MCF 10A (cell line): ENCODE measurements at places on chromosomes 7 and 10. TPM values are rescaled to one million over a fixed set of nuclear protein-coding genes. Genes with fewer than 3 reads are reported as not detected.

EIF5AL1 gene
- total RNA-seq, result 0.42 and 0.54 TPM in 2 replicates

INA gene
- not detected in 2 replicates for total RNA-seq

DNA sequence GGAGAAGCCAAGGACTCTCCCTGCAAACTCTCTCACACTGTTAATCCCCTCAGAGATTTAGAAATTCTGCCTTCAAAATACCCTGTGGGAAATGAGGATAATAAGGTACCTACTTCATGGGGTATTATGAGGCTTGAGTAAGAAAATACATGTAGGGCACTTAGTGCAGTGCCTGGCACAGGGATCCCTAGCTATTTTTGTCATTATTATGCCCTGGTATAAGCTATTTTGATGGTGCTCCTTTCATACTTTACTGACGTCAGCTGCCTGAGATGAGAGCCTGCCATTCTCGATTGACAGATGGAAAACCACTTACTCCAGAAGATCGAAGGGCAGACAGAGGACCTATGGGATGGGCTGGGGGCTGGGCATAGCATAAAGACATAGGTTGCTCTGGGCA, 30.1 kb downstream of the MKX start:
- no peaks in the 10 kb centered on the region for H3K36me3 ChIP-seq
- no peaks in the 10 kb centered on the region for H3K4me1 ChIP-seq
- H3K27me3 ChIP-seq, result no peaks in the 10 kb centered on the region
- no peak overlapping the region for H3K4me3 ChIP-seq
- no peak for DNase-seq
- H3K27ac ChIP-seq, result no peak overlapping the region

- peak overlapping the region; percentile 97 for H3K27ac ChIP-seq
- H3K4me3 ChIP-seq, result peak overlapping the region; percentile 84
These were observed 817 bp downstream of the MLLT10 start for GRCh38 chr10:21534604-21535493.

KCNMA1 gene
- total RNA-seq, result 7.5 and 16.4 TPM in 2 replicates

GRCh38 chr7:70354409-70355169, 756.3 kb downstream of the AUTS2 start:
- H3K4me1 ChIP-seq, result no peaks in the 10 kb centered on the region
- H3K27me3 ChIP-seq, result no peaks in the 10 kb centered on the region
- H3K4me3 ChIP-seq, result no peak overlapping the region

- H3K4me1 ChIP-seq, result no peaks in the 10 kb centered on the region
- no peak for DNase-seq
- no peaks in the 10 kb centered on the region for H3K27me3 ChIP-seq
- H3K4me3 ChIP-seq, result no peak overlapping the region
- no peak overlapping the region for H3K27ac ChIP-seq
- no peaks in the 10 kb centered on the region for H3K36me3 ChIP-seq
These were observed 69.6 kb upstream of the CSTF2T start for GRCh38 chr10:51768886-51769465.

DNA sequence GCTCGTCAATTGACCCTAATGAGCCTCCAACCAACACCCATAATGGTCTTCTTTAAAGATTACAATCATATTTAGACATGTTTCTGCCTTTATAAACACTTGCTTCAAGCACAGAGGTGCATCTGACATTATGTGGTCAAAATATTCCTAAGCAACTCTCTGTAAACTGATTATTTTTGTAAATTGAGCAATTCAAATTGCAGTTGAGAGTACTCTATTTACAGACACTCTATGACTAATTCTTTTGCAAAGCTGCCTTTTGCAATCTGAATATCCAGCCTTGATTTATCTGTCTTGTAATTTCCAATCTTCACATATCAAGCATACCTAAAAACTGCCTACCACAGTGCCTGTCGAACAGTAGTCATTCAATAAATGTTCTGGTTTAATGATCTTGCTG, 112.0 kb downstream of the PDE1C start:
- peak overlapping the region; percentile 69 for H3K27ac ChIP-seq
- peak; percentile 56 for DNase-seq
- no peaks in the 10 kb centered on the region for H3K36me3 ChIP-seq

DNA sequence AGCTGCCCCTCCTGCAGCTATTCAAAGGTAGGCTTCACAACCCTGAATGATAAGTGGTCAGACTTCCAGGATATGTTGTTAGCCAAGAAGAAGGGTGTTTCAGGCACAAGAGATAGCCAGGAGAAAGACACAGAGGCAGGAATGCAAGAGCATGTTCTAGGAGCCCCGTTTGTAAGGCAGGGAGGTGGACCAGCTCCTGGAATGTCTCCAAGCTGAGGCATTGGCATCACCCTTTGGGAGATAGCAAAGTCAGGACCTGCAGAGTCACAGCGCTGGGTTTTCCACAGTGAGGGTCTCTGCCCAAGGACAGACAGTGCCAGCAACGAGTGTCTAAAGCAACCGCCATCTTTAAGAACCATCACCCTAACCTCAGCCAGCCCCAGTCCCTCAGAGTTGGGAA, 484.5 kb upstream of the ZMIZ1 start:
- H3K4me1 ChIP-seq, result no peaks in the 10 kb centered on the region
- no peak overlapping the region for H3K27ac ChIP-seq
- H3K4me3 ChIP-seq, result no peak overlapping the region
- peaks cover 49% of the 10 kb centered on the region for H3K27me3 ChIP-seq
- DNase-seq, result no peak

PIP gene
- not detected in 2 replicates for total RNA-seq

DNA sequence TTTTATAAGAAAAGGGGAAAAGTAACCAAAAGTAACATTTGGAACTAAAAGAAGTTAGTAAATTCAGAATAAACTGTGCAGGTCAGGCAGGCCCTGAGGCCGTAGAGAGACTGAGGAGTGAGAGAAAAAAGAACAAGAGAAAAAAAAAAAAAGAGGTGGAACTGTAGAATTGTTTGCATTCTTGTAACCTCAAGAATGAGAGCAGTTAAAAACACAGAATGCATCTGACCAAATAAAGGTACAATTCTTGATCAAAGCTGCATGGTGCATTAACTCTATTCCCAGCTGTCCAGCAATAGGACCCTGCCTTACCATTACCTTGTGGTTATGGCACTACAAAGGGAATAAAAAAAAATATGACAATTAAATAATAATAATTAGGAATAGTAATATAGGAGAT, 170.1 kb upstream of the SEMA3A start:
- H3K27ac ChIP-seq, result no peak overlapping the region
- peaks cover 6% of the 10 kb centered on the region for H3K4me1 ChIP-seq
- no peak overlapping the region for H3K4me3 ChIP-seq
- DNase-seq, result no peak

GRCh38 chr10:48684792-48685623, at the start of gene WDFY4:
TSS of gene WDFY4 (plus strand) at chr10:48684873. CDS start at chr10:48709733, 24,860 bp downstream.
- H3K27ac ChIP-seq, result peak within 1 kb of the TSS; percentile 65
- no peak within 1 kb of the TSS for H3K4me3 ChIP-seq
- H3K36me3 ChIP-seq, result no peaks in the 10 kb centered on the region
- no peaks in the 10 kb centered on the region for H3K4me1 ChIP-seq
- no peak for DNase-seq

GRCh38 chr10:44008270-44008916, 359.7 kb upstream of the ZNF32 start:
- H3K4me3 ChIP-seq, result no peak overlapping the region
- H3K4me1 ChIP-seq, result peaks cover 13% of the 10 kb centered on the region
- peak; percentile 19 for DNase-seq
- peaks cover 15% of the 10 kb centered on the region for H3K27me3 ChIP-seq

BAZ1B gene
- 84.0 and 86.7 TPM in 2 replicates for total RNA-seq

MOGAT3 gene
- total RNA-seq, result not detected in 2 replicates

PLEKHS1 gene
- total RNA-seq, result not detected in 2 replicates

DNA sequence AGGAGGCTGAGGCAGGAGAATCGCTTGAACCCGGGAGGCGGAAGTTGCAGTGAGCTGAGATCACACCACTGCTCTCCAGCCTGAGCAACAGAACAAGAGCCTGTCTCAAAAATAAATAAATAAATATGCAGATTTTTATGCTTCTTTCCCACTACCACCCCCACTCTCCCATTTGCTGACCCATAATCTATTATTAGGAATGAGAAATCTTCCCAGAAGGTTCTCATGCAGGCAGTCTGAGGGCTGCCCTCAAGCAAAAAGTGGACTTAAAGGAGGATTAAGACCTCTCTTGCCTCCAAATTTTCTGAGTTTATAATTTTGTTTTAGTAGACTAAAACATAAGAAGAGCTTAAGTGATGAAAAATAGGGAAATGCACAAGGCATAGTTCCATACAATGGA, 85.2 kb upstream of the TOMM7 start:
- no peaks in the 10 kb centered on the region for H3K36me3 ChIP-seq
- no peak for DNase-seq
- H3K4me1 ChIP-seq, result no peaks in the 10 kb centered on the region
- H3K4me3 ChIP-seq, result no peak overlapping the region
- H3K27ac ChIP-seq, result no peak overlapping the region

SEMA4G gene
- 0.32 TPM in 1 of 2 replicates, not detected in the other for total RNA-seq

GRCh38 chr10:1084011-1084950, 28.1 kb downstream of the WDR37 start:
- DNase-seq, result no peak
- no peak overlapping the region for H3K27ac ChIP-seq
- H3K36me3 ChIP-seq, result peaks cover 81% of the 10 kb centered on the region
- H3K27me3 ChIP-seq, result no peaks in the 10 kb centered on the region
- no peak overlapping the region for H3K4me3 ChIP-seq

DNA sequence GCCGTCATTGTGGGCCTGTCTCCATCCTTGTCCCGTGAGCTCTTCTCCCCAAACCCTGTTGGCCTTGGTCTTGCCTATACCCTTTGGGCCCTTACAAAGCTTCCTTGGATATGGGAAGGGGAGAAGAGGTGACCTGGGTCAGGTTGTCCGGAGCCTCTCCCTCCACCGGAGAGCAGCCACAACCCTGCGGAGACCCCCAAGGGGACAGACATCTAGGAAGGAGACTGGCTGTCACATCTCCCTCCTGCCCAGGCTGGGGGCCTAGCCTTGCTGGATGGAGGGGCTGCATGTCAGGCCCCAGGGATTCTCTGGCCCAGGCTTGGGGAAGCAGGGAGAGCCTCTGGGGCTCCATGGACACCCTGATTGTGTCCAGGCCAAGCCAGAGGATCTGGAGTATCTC, 11.8 kb downstream of the NACAD start:
- no peak overlapping the region for H3K4me3 ChIP-seq
- H3K4me1 ChIP-seq, result peaks cover 17% of the 10 kb centered on the region
- H3K27ac ChIP-seq, result no peak overlapping the region
- no peaks in the 10 kb centered on the region for H3K27me3 ChIP-seq
- peaks cover 29% of the 10 kb centered on the region for H3K36me3 ChIP-seq
- no peak for DNase-seq

GRCh38 chr7:73885975-73886798, 25.2 kb downstream of the TMEM270 start:
- no peak for DNase-seq
- no peak overlapping the region for H3K4me3 ChIP-seq
- no peaks in the 10 kb centered on the region for H3K4me1 ChIP-seq
- H3K27me3 ChIP-seq, result no peaks in the 10 kb centered on the region
